ENCODE measurements at places on chromosomes 4 and X.

- no peak for DNase-seq
These were observed 35.8 kb upstream of the USP46 start for GRCh38 chr4:52694936-52695335.

- DNase-seq, result no peak
These were observed 84.0 kb upstream of the ZNF81 start for GRCh38 chrX:47752685-47753084.

- no peak for DNase-seq
These were observed 12.7 kb upstream of the CD40LG start for GRCh38 chrX:136635235-136635634.

DNA sequence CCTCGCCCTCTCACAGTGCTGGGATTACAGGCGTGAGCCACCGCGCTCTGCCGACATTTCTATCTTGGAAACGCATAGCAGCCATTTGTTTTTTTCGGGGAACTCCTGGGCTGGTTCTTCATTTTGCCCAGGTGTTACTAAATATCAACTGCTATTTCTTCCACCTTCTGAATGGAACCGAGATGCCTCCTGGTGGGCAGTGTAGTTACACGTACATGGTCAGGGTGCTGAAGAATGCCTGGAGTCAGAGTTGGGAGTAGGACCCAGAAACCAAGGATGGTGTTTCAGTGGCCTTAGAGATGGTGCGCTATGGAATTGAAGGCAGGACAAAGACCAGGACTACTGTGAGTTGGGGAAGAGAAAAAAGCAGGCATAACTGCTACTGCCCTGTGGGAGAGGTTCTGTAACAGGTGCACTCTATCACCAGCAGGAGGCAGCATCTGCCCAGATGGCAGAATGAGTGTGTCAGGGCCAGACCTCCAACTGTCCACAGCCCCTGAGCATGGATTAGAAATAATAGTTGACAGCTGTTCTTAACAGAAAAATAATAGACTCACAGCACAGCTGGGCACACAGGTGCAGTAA lies 81.7 kb downstream of the ZC4H2 start:
- DNase-seq, result peak; percentile 1

- no peak for DNase-seq
These were observed 19.4 kb upstream of the SRD5A3 start for GRCh38 chr4:55326629-55327028.

DNA sequence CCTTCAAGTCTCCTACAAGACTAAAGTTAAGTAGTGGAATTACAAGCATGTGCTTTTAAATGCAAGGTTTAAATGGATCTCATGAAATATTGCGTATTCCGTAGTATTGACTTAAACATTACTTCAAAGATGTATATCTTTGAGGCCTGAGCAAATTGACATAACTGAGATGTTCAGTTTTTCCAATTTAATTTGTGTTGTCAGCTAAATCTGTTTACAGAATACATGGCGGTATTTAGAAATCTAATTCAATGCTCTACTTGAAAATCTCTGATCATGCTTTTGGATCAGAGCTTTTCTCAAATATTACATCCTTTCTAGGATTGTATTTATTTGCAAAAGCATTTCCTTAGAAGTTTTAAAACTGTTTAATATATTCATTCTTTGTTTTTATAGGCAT lies 47.5 kb upstream of the PDE5A start:
- no peak for DNase-seq

- DNase-seq, result no peak
These were observed 10.8 kb upstream of the RHOH start for GRCh38 chr4:40185830-40186664.

DNA sequence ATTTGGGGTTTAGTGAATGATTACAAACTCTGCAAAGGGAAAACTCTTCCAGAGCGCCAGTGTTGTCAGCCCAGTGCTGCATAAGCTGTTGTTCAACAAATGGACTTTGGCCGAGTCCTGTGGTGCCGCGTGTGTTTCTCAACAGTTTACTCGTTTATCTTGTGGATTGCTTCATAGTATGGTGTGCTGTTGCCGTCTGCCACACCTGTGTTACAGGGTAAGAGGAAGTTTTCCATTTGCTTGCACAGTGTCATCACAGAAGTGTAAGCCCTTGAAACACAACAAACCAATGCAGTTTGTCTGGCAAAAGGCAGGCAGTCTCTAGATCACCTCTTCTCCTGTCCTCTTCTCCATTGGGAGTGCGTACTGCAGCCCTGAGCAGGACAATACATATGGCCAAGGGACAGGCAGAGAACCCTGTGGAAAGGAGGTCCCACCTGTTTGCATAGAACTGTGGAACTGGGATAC lies 66.3 kb downstream of the DCUN1D4 start:
- no peak for DNase-seq

GRCh38 chr4:99202536-99202935 lies 16.5 kb downstream of the ADH6 start:
- DNase-seq, result no peak

DNA sequence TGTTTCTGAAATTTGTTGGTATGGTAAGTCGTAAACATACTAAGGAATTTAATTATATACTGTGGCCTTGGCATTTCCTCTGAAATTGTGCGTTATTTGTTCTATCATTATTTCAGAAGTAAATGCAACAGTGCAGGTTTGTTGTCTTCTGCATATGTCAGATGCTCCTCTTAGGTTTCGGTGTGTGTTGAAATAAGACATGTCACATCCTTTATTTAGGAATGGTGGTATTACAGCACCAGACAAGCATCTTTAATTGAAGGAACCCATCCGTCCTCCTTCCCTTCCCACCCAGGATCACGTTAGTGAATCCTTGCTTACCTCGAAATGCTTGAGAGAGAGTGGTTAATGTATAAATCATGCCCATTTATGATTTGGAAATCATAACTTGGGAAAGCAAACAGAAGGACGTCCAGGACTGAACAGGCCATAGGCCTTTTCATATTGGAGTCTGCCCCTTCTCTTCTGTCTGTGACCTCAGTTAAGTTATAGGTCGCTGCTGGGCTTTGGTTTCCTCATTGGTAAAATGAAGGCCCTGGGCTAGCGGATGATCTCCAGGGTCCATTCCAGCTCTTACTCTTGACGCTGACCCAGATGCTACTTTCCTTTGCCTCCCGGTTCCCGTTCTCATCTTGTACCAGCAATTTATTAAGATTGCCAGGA lies 134.1 kb downstream of the KLHL8 start:
- no peak for DNase-seq

GRCh38 chr4:8841678-8842268 lies 29.9 kb downstream of the HMX1 start:
- no peak for DNase-seq

DNA sequence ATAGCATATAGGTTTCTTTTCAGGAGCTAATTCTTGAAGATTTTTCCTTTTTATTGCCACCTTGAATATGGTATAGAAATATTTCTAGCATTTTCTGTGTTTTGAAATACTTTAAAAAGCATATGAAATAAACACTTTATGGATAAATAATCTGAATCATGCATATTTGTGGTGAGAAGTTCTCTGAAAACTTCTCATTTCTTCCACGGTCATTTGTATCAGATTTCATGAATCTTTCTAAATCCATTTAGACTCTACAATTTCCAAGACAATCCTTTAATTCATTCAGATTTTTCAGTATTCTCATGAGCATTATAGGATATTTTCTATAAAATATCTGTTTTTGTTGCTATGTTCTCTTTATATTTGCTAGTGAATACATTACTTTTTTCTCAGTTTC lies 16.2 kb upstream of the CA5B start:
- no peak for DNase-seq

- DNase-seq, result no peak
These were observed 47.2 kb upstream of the RBPJ start for GRCh38 chr4:26273616-26273980.

DNA sequence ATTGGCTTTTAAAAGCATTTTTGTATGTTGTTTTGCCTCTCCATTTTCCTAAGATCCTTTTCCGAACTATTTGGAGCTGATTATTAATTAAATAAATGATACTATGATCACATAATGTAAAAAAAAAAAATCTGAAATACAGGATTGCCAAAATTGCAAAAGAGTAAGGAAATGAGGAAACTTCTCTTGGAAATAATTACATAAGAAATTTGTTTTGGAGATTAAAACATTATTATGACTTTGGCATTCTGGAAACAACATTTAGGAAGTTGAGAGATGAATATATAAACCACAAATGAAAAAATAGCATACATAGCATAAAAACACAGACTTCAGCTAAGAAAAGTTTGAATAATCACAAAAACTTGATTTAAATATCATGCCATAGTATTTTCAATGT lies 33.5 kb downstream of the PF4 start:
- DNase-seq, result no peak
